ENCODE measurements at places on chromosomes 3 and 15. TPM values are rescaled to one million over a fixed set of nuclear protein-coding genes. Genes with fewer than 3 reads are reported as not detected.

SOX2 gene
- total RNA-seq, result 0.67 TPM

CASR gene
- not detected for total RNA-seq

NCBP2 gene
- 22.8 TPM for total RNA-seq

NR2F2 gene
- 25.0 TPM for total RNA-seq

GOLGA6B gene
- total RNA-seq, result not detected

PYGO1 gene
- 6.3 TPM for total RNA-seq

MNS1 gene
- 2.0 TPM for total RNA-seq

GANC gene
- 12.7 TPM for total RNA-seq

ZNF662 gene
- total RNA-seq, result 2.7 TPM

HCLS1 gene
- 9.6 TPM for total RNA-seq

ESYT3 gene
- total RNA-seq, result 2.6 TPM

C2CD4B gene
- 5.9 TPM for total RNA-seq

PRKAR2A gene
- 28.5 TPM for total RNA-seq

TRIM42 gene
- total RNA-seq, result not detected

- H3K36me3 ChIP-seq, result no peaks in the 10 kb centered on the region
- no peak for DNase-seq
- H3K4me3 ChIP-seq, result no peak overlapping the region
- H3K27ac ChIP-seq, result no peak overlapping the region
- H3K4me1 ChIP-seq, result no peaks in the 10 kb centered on the region
- H3K27me3 ChIP-seq, result no peaks in the 10 kb centered on the region
Observed at GRCh38 chr3:40923651-40924050, 275.7 kb upstream of the CTNNB1 start.

GRCh38 chr15:27702581-27702980, 396.5 kb downstream of the OCA2 start:
- H3K4me1 ChIP-seq, result no peaks in the 10 kb centered on the region
- no peaks in the 10 kb centered on the region for H3K27me3 ChIP-seq
- no peak overlapping the region for H3K27ac ChIP-seq
- no peaks in the 10 kb centered on the region for H3K36me3 ChIP-seq
- H3K4me3 ChIP-seq, result no peak overlapping the region

DNA sequence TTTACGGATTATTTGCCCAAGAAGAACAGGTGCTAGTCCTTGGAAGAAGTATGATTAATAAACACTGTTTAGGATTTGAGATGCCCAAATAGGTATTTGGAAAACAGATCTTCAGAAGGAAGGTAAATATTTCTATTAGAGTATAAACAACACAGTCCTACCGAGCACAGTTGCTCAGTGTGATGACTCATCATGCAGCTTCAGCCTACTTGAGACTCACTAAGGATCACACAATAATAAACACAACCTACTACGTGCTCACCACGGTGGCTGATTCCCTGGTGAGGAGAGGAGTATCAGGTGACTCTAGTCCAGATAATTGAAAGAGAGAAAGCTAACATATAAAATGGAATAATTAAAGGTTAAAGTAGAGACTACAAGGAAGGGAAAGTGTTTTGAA, 72.0 kb downstream of the PDZRN3 start:
- H3K27me3 ChIP-seq, result no peaks in the 10 kb centered on the region
- H3K36me3 ChIP-seq, result no peaks in the 10 kb centered on the region
- no peak for DNase-seq
- no peak overlapping the region for H3K27ac ChIP-seq
- no peak overlapping the region for H3K4me3 ChIP-seq

GRCh38 chr3:152430223-152431002, 161.7 kb downstream of the MBNL1 start:
- DNase-seq, result no peak
- H3K36me3 ChIP-seq, result peaks cover 19% of the 10 kb centered on the region
- no peak overlapping the region for H3K4me3 ChIP-seq

- H3K4me1 ChIP-seq, result no peaks in the 10 kb centered on the region
- no peak overlapping the region for H3K4me3 ChIP-seq
- H3K36me3 ChIP-seq, result no peaks in the 10 kb centered on the region
- H3K27me3 ChIP-seq, result no peaks in the 10 kb centered on the region
- no peak overlapping the region for H3K27ac ChIP-seq
- no peak for DNase-seq
Observed at GRCh38 chr3:81888914-81889557, 127.6 kb upstream of the GBE1 start.

GRCh38 chr15:70048198-70048565, 49.5 kb downstream of the TLE3 start:
- H3K27me3 ChIP-seq, result no peaks in the 10 kb centered on the region
- peaks cover 38% of the 10 kb centered on the region for H3K36me3 ChIP-seq
- H3K27ac ChIP-seq, result no peak overlapping the region
- H3K4me3 ChIP-seq, result no peak overlapping the region
- H3K4me1 ChIP-seq, result no peaks in the 10 kb centered on the region

- no peaks in the 10 kb centered on the region for H3K27me3 ChIP-seq
- H3K4me3 ChIP-seq, result no peak overlapping the region
- H3K36me3 ChIP-seq, result no peaks in the 10 kb centered on the region
- DNase-seq, result peak; percentile 30
Observed at GRCh38 chr15:101016581-101016980, 97.4 kb downstream of the LRRK1 start.

GRCh38 chr15:88400591-88401250, 66.5 kb downstream of the MRPL46 start:
- no peaks in the 10 kb centered on the region for H3K27me3 ChIP-seq
- no peak overlapping the region for H3K4me3 ChIP-seq
- H3K27ac ChIP-seq, result peak overlapping the region; percentile 76
- H3K4me1 ChIP-seq, result no peaks in the 10 kb centered on the region
- no peak for DNase-seq

- DNase-seq, result no peak
- H3K27me3 ChIP-seq, result no peaks in the 10 kb centered on the region
- H3K36me3 ChIP-seq, result no peaks in the 10 kb centered on the region
- H3K27ac ChIP-seq, result no peak overlapping the region
Observed at GRCh38 chr3:174332391-174332790, 526.7 kb upstream of the NAALADL2 start.

- H3K27me3 ChIP-seq, result no peaks in the 10 kb centered on the region
- H3K27ac ChIP-seq, result no peak overlapping the region
- H3K4me3 ChIP-seq, result no peak overlapping the region
- no peaks in the 10 kb centered on the region for H3K36me3 ChIP-seq
Observed at GRCh38 chr15:56047354-56047753, 53.9 kb upstream of the NEDD4 start.

- no peak for DNase-seq
- no peak overlapping the region for H3K27ac ChIP-seq
- H3K36me3 ChIP-seq, result no peaks in the 10 kb centered on the region
- H3K4me1 ChIP-seq, result no peaks in the 10 kb centered on the region
- no peaks in the 10 kb centered on the region for H3K27me3 ChIP-seq
Observed at GRCh38 chr3:148748283-148748682, 50.6 kb downstream of the AGTR1 start.
